ENCODE measurements at places on chromosomes 2 and 18.

GRCh38 chr18:23235860-23236259 is 100.6 kb downstream of the CABLES1 start:
- no peak for DNase-seq

DNA sequence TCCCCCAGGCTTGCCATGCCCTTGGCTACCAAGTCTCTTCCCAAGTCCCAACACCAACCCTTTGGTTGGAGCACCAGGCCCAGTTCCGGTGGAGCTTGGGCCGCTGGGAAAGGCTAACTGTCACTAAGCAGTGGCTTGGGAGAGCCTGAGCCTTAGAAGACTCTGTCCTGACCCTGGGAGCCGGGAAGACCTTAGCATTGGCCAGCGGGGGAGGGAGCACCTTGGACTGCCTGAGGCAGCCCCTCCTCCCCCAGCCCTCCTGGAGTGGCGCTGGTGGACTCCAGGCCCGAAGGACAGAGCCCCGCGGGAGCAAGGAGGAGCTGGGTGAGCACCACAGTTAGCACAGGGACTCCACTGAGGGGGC is 62.5 kb upstream of the POMC start:
- no peak for DNase-seq

- no peak for DNase-seq
Observed at GRCh38 chr18:32775628-32776027, 2.8 kb upstream of the KLHL14 start.

DNA sequence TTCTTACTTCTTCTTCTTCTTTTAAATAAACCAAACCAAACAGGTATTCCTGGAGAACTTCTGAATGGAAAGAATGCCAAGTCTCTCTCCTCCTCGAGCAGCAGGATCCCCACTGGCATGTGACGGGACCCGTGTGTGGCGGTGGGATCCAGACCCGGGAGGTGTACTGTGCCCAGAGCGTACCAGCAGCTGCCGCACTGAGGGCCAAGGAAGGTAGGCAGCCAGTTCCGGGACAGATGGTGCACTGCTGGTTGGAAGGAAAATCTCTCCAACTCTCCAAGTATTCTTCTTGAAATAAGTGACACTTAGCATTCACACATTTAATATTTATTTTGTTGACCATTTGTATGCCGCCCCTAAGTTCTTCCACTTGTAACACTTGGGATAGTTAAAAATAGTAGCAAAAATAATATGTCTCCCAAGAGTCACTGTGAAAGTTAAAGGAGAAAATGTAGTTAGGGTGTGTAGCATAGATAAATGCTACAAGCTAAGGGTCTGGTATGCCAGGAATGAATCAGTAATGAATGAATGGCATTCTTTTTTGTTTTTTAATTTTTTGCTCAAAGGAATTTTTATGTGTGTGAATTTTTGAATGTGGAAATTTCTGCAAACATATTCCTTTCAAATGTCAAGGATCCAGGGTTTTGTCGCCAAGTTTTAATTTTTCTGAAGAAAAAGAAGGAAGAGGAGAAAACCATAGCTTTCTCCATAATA is 349.9 kb downstream of the THSD7B start:
- no peak for DNase-seq

- no peak for DNase-seq
Observed at GRCh38 chr18:73246763-73247162, 379.0 kb upstream of the NETO1 start.

DNA sequence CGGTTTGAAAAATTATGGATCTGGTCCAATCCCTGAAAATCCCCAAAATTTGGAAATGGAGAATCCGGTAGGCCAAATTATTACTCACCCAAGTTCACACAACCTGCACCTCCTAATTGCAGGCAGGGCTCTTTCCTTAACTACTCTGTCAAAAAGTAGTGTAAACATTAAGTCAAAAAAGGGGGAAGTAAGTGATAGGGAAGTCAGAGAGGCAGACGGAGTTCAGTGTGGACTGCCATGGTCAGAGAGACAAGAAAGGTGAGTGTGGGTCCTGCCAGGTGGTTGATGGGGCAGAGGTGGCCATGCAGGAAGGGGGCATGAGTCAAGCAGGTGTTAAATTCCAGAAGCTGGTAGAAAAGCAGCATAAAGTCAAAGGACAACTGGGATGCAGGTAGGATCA is 104.7 kb upstream of the STPG4 start:
- DNase-seq = no peak

- peak; percentile 36 for DNase-seq
Observed at GRCh38 chr2:46650556-46651001, 171.2 kb downstream of the TMEM247 start.

DNA sequence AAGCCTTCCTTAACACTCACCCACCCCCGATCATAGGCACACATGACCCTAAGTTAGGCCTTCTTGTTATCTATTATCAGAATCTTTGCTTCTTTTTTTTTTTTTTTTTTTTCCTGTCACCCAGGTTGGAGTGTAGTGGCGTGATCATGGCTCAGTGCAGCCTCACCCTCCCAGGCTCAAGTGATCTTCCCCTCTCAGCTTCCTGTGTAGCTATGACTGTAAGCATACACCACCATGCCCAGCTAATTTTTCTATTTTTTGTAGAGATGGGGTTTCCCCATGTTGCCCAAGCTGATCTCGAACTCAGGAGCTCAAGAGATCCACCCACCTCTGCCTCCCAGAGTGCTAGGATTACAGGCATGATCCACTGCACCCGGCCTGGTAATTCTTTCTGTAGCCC is 328.7 kb downstream of the NR4A2 start:
- no peak for DNase-seq

DNA sequence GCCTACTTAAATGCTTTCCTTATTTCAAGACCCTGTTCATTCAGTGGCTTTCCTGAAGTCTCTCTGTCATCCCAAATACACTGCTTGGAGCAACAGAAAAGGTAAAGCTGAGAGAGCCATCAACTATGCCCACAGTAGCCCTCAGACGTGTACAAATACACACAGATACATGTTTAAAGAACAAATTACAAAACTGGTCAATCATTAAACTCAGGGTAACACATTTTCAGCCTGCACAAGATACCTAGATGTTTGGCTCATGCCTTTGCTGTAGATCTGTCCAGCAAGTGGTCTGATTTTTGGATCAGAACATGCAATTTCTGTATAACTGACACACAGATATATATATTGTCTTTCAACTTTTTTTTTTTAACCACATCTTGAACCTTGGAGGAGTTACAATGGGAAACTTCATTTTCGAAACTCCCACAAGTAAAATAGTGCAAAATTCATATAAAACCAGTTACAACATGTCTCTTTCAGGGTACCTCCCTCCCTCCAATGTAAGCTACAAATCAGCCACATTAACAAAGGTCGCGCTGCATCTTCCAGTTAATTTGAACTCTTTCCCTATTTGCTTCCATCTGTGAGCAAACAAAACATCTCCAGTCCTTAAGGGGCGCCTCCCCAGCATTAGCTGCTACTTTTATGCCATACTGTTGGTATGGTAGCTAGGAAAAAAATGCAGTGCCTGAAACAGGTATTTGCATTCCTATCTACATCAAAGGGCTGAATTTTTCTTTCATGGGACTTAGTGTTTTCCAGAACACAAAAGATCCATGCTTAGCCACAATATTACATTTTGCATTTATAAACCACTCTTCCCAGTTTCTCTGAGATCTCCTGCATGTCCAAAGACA is 311.9 kb downstream of the NRXN1 start:
- DNase-seq = no peak

GRCh38 chr2:104658144-104658835 is 195.6 kb upstream of the POU3F3 start:
- no peak for DNase-seq

GRCh38 chr2:199739413-199740110 is 111.4 kb downstream of the FTCDNL1 start:
- DNase-seq = peak; percentile 38

DNA sequence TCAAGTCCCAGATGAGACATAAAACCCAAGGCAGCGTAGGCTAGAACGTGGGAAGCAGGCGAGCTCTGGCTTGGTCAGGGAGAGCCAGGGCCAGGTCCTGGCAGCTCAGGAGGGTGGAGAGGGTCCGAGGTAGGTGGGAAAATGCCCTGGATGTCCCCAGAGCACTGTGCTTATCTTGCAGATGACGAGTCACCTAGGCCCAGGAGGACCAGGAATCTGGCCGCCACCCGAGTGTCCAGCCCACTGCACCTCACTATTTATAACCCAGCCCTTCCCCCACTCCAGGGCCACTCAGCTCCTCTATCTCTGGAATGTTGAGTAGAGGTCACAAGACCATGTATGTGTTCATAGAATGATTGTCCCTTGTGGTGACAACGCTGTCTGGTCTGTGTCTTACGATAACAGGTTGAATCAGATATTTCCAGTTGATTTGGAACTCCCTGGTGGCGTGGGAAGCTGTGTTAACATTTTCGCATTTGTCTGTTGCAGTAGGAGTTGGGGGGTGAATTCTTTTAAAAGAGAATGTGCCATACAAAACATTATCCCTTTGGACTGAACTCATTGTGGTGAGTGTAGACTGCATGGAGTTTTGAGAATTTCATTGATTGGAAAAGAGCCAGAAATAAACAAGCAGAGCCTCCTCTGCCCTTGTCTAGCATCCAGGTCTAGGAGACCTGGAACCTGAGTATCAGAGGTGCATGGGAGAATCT is 47.5 kb downstream of the EMILIN2 start:
- no peak for DNase-seq

DNA sequence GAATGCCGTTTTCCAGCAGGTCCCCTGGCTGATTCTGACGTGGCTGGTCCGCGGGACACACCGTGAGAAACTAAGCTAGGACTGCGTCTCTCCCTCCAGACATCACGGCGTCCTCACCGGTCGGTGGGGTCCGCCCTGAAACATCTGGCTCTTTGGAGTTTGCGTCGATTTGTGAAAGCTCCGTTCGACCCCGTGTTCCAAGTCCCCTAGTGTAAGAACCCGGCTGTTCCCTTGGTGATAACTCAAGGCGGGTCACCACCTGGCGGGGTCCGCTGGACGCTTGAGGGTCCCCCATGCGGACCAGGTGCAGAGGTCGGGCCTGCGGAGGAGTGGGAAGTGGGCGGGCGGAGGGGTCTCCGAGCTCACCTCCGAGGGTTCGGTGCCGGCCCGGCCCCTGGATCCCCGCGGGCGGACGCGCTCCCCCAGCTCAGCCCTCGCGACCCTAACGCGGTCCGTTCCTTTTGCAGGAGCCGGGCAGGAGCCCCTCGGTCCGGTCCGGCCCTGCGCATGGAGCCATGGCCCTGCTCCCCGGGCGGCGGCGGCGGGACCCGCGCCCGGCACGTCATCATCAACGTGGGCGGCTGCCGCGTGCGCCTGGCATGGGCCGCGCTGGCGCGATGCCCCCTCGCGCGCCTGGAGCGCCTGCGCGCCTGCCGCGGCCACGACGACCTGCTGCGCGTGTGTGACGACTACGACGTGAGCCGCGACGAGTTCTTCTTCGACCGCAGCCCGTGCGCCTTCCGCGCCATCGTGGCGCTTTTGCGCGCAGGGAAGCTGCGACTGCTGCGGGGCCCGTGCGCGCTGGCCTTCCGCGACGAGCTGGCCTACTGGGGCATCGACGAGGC is 65.6 kb downstream of the KCNG2 start:
- DNase-seq = no peak

DNA sequence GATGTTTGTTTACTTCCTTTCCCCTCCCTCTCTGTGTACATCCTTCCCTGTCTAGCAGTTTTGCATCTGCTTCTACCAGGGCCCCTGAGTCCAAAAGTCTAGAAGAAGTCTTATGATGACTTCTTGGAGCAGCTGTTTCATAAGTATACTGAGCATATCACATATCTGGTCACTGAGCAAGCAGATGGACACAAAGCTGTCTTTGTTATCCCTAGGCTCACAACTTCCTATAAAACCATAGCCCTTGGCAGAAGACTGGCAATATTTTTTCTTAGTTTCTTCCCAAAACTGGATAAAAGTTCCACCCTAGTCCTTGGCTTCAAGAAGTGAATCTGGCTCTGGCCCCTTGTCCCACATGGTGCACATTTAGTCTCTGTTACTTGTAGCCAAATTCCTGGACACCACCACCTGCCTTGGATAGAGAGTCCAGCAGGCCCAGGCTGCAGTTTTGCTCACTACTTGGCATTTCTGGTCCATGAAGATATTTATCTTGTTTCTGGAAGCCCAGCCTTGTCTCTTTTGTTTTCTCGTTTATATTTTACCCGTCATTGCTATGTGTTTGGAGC is 22.5 kb downstream of the THOC1 start:
- DNase-seq = no peak

GRCh38 chr18:11320986-11321385 is 171.6 kb upstream of the PIEZO2 start:
- no peak for DNase-seq

GRCh38 chr2:136065384-136065783 is 52.6 kb downstream of the CXCR4 start:
- no peak for DNase-seq

DNA sequence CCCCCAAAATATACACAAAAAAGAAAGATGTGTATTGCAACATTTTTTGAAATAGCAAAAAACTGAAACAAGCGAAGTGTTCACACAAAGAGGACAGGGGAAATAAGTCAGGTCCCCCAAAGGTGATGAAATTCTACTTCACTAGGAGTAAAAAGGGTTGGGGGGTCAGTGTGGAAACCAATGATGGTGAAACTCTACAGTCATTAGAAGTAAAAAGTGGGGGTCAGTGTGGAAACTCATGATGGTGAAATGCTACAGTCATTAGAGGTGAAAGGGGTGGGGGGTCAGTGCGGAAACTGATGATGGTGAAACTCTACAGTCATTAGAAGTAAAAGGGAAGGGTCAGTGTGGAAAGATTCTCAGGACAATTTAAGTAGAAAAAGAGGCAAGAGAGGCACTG is 298.2 kb downstream of the EIPR1 start:
- DNase-seq = no peak

DNA sequence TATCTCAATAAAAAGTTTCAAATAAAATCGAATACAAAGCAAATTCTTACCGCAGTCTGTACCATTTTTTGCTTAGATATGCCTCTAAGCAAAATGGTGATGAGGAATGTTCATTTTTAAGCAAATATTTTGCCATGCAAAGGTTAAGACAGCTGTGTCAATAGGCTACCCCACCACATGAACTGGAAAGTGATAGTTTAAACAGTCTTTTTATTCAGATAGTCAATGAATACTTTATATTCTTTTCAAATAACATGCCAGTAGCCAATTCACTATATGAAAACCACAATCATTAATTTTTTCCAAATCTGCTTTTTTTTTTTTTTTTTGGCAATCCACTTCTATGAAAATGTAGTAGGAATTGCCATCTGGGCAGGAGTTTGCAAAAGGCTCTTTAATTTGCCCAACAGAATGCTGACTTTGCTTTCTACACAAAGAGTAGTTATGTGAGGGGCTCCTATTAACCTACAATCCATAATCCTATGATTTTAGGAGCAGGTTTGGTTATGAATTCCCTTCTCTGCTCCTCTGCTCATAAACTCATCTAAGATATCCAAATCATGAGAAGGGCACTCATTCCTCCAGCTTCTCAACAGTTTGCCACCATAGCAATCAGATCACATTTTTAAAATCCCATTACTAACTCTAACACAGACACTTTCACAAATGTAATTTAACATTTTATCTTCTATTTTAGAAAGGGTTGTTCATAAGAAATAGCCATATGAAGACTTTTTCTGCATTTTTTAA is 69.2 kb downstream of the SLC40A1 start:
- no peak for DNase-seq

- DNase-seq = no peak
Observed at GRCh38 chr2:4465671-4466070, 762.3 kb downstream of the DCDC2C start.
